AG04449 (cell line): ENCODE measurements at places on chromosomes 4 and X.

GRCh38 chrX:88789825-88790224 is 42.8 kb downstream of the CPXCR1 start:
- no peak for DNase-seq

- no peak for DNase-seq
Observed at GRCh38 chr4:121072224-121073003, at the start of gene NDNF. Gene NDNF, minus strand, starts transcription at chr4:121072535. Its CDS starts 26,698 bp downstream, at chr4:121045837.

DNA sequence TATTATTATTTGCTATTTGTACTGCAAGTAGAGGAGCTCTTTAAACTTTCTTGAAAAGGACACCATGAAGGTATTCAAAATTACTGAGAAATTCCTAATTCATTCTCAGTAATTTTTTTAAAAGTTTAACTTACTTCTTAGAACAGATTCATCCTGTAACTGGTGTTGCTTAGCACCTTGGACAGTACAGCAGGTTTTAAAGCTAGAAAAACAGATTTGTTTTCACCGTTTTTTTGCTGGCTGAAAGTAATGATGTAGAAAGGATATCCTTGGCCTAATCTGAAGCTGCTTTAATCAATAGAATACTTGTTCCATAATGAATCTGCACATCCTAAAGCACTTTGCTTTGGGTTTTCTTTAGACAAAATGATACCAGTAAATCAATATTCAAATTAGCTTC is 142.5 kb upstream of the TRAM1L1 start:
- DNase-seq = no peak

DNA sequence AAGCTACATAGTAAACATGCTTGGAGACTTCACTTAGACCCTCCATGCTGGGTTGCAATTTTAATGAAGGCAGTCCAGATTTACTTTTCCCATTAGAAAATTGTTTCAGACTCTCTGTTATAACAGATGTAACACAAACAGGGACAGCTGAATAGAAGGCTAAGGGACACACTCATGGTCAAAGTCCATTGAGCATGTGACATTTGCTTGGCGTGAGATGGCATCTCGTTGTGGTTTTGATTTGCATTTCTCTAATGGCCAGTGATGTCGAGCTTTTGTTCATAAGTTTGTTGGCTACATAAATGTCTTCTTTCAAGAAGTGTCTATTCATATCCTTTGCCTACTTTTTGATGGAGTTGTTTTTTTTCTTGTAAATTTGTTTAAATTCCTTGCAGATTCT is 358.2 kb upstream of the CLNK start:
- DNase-seq = no peak

- no peak for DNase-seq
Observed at GRCh38 chr4:48780865-48781214, 761 bp upstream of the FRYL start.

- no peak for DNase-seq
Observed at GRCh38 chrX:130173190-130173895, 1.6 kb downstream of the RAB33A start.

GRCh38 chrX:47214435-47215077 is 3.9 kb upstream of the CDK16 start:
- no peak for DNase-seq

DNA sequence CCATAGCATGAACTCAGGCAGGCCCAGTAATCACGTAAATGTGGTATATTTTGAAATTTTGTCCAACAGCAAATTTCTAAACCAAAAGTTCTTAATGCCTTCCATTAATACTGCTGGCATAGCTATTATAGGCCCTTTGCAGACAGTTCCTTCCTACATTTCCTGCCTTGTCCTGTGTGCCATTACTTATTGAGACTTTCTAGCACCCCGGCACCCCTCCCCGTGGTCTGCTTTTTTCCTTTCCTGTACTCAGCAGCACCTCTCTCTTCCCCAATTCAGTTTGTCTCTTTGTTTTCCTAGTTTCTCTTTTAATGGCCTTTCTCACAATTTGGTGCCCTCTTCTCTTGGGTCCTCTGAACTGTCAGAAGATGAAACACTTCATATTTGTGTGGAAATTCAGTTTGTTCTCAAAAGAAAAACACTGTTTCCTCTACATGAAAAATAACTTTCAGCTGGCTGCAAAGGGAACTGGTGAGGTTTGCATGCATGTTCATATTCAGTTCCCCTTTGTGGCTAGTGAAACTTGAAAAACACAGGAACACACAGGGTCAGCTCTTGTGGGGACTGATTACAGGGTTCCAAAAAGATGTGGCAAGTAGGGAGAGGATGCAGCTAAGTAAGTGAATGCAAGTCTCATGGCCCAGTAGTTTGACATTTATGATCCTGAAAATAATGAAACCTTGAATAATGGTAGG is 17.1 kb downstream of the GPR34 start:
- DNase-seq = no peak

- DNase-seq = no peak
Observed at GRCh38 chr4:81883004-81883403, 411.3 kb upstream of the RASGEF1B start.

DNA sequence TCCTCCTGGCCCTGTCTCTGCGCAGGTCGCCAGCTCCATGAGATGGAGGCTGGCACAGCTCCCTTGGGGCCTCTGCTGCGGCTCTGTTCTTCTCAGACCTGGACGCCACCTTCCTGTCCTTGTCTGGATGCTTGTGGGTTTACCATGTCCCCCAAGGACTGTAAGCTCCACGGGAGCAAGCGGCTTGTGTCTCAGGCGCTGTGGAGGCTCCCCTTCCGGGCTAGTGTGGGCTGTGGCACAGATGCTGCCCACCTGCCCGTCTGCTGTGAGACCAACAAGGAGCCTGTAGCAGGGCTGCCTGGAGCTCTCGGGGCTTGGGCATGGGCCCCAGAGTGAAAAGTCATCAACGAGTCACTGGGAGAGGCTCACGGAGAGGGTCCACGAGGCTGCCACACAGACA is 25.2 kb downstream of the NAT8L start:
- no peak for DNase-seq

DNA sequence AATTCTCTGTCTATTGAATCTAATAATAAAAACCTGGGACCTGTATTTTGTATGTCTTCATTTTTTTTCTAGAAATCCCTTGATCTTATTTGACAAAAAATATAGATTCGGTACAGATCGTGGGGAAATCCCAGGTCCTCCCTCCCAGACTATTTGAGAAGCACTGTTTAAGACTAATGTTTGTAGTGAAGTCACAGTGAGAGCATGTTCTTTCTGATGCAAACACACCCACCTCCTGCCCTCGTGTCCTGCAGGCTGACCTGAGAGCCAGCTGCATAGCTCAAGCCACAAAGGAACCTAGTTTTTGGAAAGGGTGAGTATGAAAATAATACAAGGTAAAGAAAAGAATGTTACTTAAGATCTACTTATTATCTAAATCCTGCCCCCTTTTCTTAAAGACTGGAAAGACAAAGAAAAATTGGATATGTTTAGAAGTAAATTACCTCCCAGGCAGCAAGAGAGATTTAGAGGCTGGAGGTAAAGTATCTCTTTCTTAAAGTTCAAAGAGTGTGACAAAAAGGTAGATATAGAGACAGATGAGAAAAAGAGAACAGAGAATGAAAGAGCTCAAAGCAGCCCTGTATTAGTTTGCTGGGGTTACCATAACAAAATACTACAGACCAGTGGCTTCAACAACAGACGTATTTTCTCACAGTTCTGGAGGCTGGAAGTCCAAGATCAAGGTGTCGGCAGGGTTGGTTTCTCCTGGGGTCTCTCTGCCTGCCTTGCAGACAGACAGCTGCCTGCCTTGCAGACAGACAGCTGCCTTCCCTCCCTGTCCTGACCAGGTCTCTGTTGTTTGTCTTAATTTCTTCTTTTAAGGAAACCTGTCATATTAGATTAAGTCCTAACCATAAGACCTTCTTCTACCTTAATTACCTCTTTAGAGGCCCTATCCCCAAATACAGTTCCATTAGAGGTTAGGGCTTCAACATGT is 20.4 kb upstream of the DCTD start:
- no peak for DNase-seq

GRCh38 chr4:3780347-3781171 is 14.4 kb downstream of the ADRA2C start:
- no peak for DNase-seq

DNA sequence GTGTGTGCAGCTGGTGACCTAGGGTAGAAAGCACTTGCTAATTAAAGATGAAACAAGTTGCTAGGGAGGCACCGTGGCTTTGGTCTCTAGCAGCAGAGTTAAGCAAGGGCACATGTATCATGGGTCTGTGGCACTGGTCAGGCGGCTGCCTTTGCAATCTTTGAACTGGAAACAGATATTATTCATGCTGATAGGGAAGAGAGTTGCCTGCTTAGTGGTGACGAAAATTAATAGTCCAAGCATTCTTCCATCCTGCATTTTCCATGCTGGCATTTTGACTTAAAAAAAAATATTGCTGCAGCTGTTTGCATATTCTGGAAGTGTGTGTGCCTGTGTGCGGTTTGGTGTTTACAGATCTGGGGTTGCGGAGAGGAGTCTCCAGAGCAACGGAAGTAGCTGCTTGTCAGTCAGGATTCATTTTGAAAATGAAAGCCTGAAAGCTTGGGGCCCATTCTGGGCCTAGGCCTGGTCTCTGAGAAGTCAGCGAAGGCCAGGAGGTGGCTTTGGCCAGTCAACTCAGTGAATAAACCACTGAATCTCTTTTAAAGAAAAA is 2.3 kb upstream of the SOWAHD start:
- DNase-seq = no peak

DNA sequence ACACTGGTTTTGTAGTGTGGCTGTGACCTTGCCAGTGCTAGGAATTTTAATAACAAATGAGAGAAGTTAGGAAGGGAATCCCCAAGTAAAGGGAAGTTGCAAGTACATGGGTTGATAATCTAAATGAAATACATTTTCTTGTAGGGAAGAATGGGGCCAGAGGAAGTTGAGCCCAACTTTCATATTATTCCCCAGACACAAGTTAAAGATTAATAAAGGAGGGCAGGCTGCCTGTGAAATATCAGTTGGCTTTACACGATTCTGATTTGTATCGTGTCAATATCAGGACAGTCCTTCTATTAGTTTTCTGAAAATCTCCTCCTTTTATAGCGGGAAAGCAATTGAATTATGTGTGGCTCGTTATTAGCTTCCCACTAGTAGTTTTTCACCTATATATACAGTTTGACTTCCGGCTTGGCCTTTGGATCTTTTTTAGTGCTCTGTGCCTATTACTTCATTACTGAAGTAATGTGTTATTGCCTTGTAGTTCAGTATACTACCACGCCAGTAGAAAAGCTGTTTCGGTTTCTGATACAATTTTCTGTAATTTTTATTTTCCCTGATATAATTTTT is 1.7 kb downstream of the PDLIM5 start:
- no peak for DNase-seq

- DNase-seq = no peak
Observed at GRCh38 chr4:1472148-1472797, 66.0 kb upstream of the NKX1-1 start.

DNA sequence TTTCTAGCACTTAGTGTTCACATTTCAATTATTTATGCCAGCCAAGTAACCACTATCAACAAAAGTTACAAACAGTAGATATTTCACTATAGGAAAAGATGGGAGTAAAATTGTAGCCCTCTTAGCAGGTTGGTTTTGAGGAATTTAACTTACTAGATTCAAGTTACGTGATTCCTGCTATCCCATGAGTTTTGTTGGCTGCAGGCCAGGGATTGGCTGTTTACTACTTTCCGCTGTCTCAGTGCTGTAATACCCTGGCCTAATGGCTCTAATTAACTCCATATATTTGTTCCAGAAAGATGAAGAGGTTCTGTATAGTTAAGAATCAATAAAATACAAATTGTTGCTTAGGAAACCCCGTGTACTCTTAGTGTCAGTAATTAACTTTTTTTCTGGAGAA is 55.5 kb upstream of the MAGED1 start:
- DNase-seq = no peak

- no peak for DNase-seq
Observed at GRCh38 chrX:97401154-97401553, 517.4 kb downstream of the RPA4 start.

DNA sequence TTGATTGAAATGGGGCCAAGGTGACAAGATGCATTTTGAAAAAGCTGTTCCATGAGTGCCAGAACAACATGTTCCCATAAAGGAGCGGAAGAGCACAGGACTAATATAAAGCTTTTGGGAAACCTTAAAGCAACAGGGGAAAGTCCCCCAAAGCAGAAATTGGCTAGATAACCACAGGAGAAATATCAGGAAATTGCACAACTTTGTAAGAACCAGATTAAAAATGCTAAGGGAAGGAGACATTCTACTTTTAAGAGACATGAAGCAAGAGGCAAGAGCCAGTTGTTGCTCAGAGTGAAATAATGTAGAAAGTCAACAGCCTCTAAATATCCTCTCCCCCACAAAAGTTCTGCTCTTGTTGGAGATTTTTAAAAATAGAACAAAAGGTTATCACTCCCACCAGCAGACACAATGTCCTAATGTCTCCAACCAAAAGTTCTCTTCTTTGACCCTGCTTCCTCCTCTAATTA is 85.2 kb upstream of the LNX1 start:
- peak; percentile 53 for DNase-seq

- no peak for DNase-seq
Observed at GRCh38 chr4:142121448-142122350, 485.3 kb downstream of the IL15 start.

- DNase-seq = no peak
Observed at GRCh38 chr4:40221744-40222143, 24.9 kb downstream of the RHOH start.

GRCh38 chr4:182257503-182257902 is 14.3 kb downstream of the TENM3 start:
- DNase-seq = no peak

DNA sequence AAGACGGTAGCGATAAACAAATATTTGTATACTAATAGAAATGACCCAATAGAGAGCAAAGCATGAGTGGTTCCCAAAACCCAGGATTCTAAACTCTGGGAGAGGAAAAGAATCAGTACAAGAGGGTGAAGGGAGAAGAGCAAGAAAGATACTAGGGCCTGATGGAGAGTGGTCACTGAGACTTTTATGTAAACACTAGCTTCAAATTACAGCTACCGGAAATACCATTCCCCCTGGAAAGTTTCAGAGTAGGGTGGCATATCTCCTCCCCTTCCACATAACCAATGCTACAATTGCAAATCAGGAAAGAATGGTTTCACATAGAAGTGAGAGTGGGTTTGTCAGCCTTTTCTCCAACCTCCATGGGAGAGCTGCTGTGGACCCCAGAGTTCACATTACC is 77.1 kb downstream of the EIF4E start:
- peak; percentile 7 for DNase-seq

DNA sequence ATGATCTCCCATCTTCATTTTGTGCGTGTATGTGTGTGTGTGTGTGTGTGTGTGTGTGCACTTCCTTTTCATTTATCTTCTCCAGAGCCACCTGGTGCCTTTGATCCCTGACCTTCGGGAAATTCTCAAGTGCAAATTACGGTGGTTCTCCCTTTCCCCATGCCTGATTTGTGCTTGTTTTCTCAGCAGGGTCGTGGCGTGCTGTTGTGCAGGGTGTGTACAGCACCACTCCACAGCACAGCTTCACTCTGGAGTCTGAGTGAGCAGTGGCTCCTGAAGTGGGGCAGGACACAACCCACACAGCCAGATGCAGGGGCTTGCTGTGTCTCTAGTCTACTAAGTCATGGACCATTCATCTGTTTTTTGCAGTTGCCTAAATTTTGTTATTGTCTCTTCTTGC is 114.2 kb upstream of the TBC1D9 start:
- DNase-seq = no peak

GRCh38 chrX:17525762-17526555 is 151.0 kb downstream of the NHS start:
- DNase-seq = no peak

- DNase-seq = peak; percentile 38
Observed at GRCh38 chr4:108466936-108467902, 153.2 kb upstream of the RPL34 start.

- no peak for DNase-seq
Observed at GRCh38 chr4:111453216-111453615, 692.0 kb upstream of the FAM241A start.

- DNase-seq = peak; percentile 14
Observed at GRCh38 chr4:85928775-85929591, 430.9 kb downstream of the MAPK10 start.

- no peak for DNase-seq
Observed at GRCh38 chrX:107825698-107826237, at the start of gene MID2. Gene MID2, plus strand, starts transcription at chrX:107825866. Its CDS starts 561 bp downstream, at chrX:107826427.
